ENCODE measurements at places on chromosomes 3 and 15. TPM values are rescaled to one million over a fixed set of nuclear protein-coding genes. Genes with fewer than 3 reads are reported as not detected.

DNA sequence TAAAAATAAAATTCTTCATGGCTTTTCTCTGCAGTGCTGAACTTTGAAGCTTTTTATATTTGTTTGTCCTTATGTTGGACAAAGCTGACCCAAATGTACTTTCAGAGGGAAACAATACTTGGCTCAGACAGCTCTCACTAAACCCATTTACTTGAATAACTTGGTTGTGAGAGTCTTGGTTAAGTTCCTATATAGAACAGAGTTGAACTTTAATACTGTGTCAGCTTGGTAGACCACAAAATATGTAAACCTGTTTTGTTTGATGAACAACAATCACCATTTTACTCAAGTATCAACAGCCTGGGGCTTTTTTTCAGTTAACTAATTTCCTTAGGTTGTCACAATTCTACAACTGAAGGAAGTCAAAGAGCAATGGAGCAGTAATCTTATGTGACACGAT, 211.9 kb downstream of the CADM2 start:
- no peaks in the 10 kb centered on the region for H3K27me3 ChIP-seq
- no peak overlapping the region for H3K4me3 ChIP-seq
- no peak overlapping the region for H3K27ac ChIP-seq
- H3K4me1 ChIP-seq, result no peaks in the 10 kb centered on the region
- H3K36me3 ChIP-seq, result no peaks in the 10 kb centered on the region

- DNase-seq, result no peak
- H3K4me1 ChIP-seq, result no peaks in the 10 kb centered on the region
- no peaks in the 10 kb centered on the region for H3K27me3 ChIP-seq
- H3K36me3 ChIP-seq, result no peaks in the 10 kb centered on the region
- no peak overlapping the region for H3K4me3 ChIP-seq
These were observed 26.5 kb downstream of the ANKDD1A start for GRCh38 chr15:64938192-64938591.

GRCh38 chr3:191961022-191961421, 500.1 kb downstream of the PYDC2 start:
- peak overlapping the region; percentile 13 for H3K27ac ChIP-seq

DNA sequence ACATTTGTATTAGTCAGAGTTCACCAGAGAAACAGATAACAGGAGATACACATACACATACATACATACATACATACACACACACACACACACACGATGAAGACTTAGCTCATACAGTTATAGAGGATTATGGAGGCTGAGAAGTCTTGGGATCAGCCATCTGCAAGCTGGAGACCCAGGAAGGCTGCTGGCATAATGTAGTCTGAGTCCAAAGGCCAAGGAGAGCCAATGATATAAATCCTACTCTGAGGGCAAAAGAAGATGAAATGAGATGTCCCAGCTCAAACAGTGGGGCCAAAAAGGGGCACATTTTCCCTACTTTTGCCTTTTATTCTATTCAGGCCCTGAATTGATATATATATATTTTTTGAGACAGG, 6.4 kb upstream of the TTC14 start:
- H3K27me3 ChIP-seq, result no peaks in the 10 kb centered on the region
- no peak overlapping the region for H3K4me3 ChIP-seq
- DNase-seq, result no peak
- H3K27ac ChIP-seq, result peak overlapping the region; percentile 22
- no peaks in the 10 kb centered on the region for H3K36me3 ChIP-seq
- peaks cover 19% of the 10 kb centered on the region for H3K4me1 ChIP-seq

DNA sequence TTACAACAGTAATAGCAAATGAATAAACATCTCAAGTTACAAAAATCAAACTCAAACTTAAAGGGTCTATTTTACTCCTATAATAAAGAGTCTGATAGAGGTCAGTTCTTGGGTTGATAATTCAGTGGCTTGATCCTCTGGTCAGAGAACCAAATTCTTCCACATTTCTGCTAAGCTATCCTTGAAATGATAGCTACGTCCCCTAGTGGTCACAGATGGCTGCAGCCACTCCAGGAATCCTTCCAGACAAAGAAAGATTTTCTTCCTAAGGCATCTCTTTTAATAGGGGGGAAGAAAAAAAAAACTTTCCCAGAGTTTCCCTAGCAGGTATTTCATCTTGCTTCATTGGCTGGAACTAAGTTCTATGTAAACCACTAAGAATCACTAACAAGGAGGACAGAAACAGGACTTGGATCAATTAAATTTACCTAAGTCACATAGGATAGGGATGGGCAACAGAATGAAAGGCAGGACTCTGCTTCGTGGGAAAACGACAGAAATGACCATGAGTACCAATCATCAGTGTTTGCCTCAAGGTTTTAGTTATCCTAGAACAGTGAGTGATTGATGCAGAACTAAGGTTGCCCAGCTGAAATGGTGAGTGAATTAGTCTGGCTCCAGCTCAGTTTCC, 160.7 kb downstream of the STAC start:
- no peak overlapping the region for H3K27ac ChIP-seq
- no peaks in the 10 kb centered on the region for H3K36me3 ChIP-seq

GRCh38 chr3:125207507-125207906, 5.0 kb downstream of the SLC12A8 start:
- DNase-seq, result no peak
- H3K27me3 ChIP-seq, result peaks cover 2% of the 10 kb centered on the region
- no peak overlapping the region for H3K4me3 ChIP-seq
- no peaks in the 10 kb centered on the region for H3K36me3 ChIP-seq
- H3K27ac ChIP-seq, result no peak overlapping the region

DNA sequence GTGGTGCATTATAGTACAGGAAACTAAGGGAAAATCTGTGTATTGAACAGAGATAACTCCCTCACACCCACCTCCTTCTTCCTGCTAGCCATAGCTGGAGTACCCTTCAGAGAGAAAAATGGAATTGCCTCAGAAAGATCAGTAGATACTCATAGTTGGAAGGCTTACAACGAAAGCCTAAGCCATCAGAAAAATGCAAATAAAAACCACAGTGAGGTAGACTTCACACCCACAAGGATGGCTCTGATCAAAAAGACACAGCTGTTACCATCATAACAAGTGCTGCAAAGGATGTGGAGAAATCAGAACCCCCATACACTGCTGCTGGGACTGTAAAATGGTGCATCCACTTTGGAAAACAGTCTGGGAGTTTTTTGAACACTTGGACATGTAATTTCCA, 7.4 kb upstream of the DLG1 start:
- H3K4me3 ChIP-seq, result peak overlapping the region; percentile 28
- H3K4me1 ChIP-seq, result peaks cover 75% of the 10 kb centered on the region
- H3K27me3 ChIP-seq, result no peaks in the 10 kb centered on the region
- peak overlapping the region; percentile 84 for H3K27ac ChIP-seq
- DNase-seq, result peak; percentile 61

- peak overlapping the region; percentile 61 for H3K27ac ChIP-seq
- 0 out of 2 replicates have a peak overlapping the region, but pooled peaks have one; percentile 1 for H3K4me3 ChIP-seq
- no peaks in the 10 kb centered on the region for H3K27me3 ChIP-seq
- peaks cover 28% of the 10 kb centered on the region for H3K36me3 ChIP-seq
These were observed 59.2 kb downstream of the UACA start for GRCh38 chr15:70704166-70704565.

UBA7 gene
- 32.6 TPM for total RNA-seq

CFAP91 gene
- total RNA-seq, result not detected

GNAT1 gene
- not detected for total RNA-seq

ECE2 gene
- not detected for total RNA-seq
